ENCODE measurements at places on chromosomes 16 and 17.

GRCh38 chr16:729768-730665 lies 3.1 kb downstream of the HAGHL start:
- DNase-seq: no peak

DNA sequence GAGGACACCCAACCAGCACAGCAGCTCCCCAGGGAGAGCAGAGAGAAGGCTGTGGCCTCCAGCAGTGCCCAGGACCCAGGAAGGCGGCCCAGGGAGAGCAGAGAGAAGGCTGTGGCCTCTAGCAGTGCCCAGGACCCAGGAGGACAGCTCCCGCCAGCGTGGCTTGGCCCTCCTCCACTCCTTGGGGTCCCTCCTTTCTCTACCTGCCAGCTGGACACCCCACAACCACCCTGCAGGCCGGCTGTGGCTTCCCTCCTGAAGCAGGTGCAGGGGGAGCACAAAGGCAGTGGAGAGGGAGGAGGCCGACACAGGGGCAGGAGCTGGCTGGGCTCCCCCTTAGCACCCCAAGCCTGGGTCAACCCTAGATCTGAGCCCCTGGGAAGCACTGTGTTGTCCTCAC lies 54.1 kb upstream of the FASN start:
- no peak for DNase-seq

- DNase-seq: no peak
These were observed 183.1 kb upstream of the PSMD7 start for GRCh38 chr16:74113545-74113944.

DNA sequence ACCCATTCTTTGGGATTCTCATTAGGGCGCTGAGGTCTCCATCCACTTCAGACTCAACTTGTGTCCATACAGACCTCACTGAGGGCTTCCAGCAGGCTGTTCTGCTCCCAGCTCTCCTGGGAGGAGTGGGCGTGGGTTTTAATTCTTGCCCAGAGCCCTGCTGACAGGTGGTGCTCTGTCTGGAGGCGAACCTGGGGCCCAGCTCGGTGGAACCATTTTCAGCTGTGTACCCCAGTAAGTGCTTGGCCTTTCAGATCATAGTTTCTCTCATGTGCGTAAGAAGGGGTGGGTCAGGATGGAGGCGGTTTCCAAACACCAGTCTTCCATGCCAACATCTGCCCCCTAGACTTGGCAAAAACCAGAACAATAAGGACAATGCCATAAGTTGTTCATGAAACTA lies 21.4 kb upstream of the NKD1 start:
- no peak for DNase-seq

DNA sequence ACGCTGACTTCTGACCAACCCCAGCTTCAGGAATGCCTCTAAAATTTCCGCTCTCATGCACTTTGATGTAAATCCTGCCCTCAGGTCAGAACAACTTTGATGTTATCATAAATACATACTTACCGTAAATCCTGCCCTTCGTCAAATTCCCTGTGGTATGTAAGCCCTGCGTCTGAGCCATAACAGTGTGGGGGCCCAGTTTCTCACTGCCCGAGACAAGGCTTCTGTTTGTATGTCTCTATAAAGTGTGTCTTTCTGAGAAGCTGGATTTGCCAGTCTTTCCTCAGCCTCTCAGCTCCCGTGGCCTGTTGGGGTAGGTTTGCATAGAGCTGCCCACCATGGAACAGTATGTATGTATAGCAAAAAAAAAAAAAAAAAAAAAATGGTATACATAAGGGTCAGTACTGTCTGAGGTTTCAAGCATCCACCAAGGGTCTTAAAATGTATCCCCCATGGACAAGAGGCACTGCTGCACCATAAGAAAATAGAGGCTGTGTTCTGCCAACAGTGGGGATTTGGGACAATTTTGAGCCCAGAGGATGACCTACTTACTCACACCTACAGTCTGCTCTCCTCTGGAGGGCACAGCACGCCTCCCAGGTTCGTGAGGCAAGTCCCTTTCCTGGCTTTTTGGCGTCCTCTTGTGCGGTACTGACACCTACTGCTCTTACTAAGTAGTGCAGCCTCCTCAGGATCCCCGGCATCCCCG lies 17.5 kb downstream of the PRMT7 start:
- peak; percentile 72 for DNase-seq

- no peak for DNase-seq
These were observed 21.7 kb downstream of the TRPV2 start for GRCh38 chr17:16437083-16437482.

- no peak for DNase-seq
These were observed 52.6 kb downstream of the PIMREG start for GRCh38 chr17:6496640-6497441.

- DNase-seq: no peak
These were observed 2.1 kb upstream of the BAIAP2 start for GRCh38 chr17:81032641-81033480.

GRCh38 chr16:55964923-55965475 lies 89.8 kb upstream of the CES5A start:
- DNase-seq: no peak

DNA sequence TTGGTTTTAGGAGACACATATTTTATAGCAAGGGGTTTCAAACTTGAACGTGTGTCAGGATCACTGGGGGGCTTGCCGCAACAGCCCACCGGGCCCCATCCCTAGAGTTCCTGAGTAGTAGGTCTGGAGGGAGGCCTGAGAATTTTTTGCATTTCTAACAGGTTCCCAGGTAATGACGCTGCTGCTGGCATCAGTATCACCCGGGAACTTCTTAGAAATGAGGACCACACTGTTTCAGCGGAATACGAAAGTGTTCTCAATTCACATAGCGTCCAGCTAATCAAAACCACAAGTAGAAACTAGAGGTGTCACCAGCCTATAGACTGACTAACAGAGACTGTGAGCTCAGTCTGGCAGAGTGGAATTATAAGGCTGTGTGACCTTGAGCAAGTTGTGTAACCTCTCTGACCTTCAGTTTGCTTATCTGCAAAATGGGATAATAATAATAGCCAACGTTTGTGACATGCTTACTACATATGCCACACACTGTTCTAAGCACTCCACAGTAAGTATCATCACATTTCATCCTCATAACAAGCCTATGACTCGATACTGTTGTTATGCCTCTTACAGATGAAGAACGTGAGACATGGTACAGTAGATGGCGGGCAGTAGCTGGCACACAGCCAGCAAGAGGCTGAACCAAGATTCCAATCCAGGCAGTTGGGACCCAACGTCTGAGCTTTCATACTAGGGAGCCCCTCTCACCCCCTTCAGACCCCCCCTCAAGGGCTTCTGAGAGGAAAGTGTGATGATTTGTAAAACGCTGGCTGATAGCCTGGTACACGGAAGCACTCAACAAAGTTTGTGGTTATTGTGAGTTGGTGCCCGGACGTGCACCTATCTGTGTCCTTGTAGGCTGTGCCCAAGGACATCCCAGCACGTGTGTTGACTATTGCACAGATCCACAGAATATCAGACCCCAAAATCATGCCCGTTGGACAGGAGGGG lies 4.6 kb upstream of the ICAM2 start:
- DNase-seq: no peak

DNA sequence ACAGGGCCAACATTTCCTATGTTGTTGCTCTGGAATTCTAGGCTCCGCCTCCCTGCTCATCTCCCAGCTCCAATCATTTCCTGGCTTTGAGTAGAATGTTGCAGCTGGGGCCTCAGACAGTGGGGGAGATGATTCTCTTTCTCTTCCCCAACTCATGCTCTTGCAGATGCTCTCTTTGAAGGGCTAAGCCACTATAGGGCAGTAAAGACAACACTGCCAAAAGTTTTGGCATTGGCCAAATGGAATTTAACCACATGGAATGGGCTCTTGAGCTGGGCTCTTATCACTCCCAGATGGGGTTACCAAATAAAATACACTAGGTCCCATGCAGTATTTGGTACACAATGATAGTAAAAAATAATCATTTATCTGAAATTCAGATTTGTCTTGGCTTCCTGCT lies 19.6 kb upstream of the EFCAB13 start:
- no peak for DNase-seq

GRCh38 chr17:47840001-47840741 lies 902 bp downstream of the SCRN2 start:
- DNase-seq: no peak

GRCh38 chr17:760371-760770 lies 8.3 kb upstream of the GEMIN4 start:
- DNase-seq: no peak

- no peak for DNase-seq
These were observed 32.0 kb upstream of the SNN start for GRCh38 chr16:11636172-11636721.
